OCI-M1 (cell line): ENCODE measurements at places on chromosomes 3 and 15.
A peak's percentile ranks its signal among the peaks of the same experiment; 100 is the strongest.

- no peak for DNase-seq
Measured at GRCh38 chr3:12759693-12760565, 870 bp upstream of the TMEM40 start.

- peak; percentile 79 for DNase-seq
Measured at GRCh38 chr15:92971713-92972112, 71.6 kb downstream of the CHD2 start.

DNA sequence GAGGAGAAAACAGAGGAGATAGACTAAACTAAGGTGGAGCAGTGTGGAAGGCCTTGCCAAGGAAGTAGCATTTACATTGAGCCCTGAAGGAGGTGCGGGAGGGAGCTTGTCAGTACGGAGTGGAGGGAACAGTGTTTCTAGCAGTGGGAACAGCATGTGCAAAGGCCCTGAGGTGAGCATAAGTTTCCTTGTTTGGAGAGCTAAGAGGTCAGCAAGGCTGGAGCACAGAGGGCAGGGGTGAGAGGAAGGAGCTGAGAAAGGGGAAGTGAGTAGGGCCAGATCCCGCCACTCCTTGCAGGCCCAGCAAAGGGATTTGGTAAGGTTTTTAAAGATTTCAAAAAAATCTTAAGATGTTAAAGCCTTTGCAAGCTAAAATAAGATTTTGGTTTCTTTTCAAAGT, 70.1 kb downstream of the HMCES start:
- peak; percentile 24 for DNase-seq

GRCh38 chr3:57974796-57975388, 33.3 kb upstream of the FLNB start:
- peak; percentile 21 for DNase-seq

GRCh38 chr3:69569520-69569919, 169.7 kb upstream of the MITF start:
- no peak for DNase-seq

DNA sequence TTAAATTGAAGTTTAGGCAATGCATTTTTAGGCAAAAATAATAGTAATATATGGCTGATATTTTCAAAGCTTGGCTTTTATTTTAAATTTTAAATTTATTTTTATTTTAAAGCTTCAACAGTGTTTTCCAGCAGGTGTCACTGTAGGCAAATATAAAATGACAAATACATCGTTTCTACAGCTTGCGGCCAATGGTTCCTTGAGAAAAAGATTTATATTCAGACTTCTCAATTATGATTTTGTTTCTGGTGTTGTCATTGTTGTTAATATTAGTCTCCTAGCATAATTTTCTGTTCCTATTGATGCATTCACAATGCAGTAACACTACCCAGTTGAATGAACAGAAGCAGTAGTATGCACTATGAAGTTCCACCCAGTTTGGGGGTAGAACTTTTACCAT, 220.7 kb upstream of the DNAJC19 start:
- peak; percentile 23 for DNase-seq

DNA sequence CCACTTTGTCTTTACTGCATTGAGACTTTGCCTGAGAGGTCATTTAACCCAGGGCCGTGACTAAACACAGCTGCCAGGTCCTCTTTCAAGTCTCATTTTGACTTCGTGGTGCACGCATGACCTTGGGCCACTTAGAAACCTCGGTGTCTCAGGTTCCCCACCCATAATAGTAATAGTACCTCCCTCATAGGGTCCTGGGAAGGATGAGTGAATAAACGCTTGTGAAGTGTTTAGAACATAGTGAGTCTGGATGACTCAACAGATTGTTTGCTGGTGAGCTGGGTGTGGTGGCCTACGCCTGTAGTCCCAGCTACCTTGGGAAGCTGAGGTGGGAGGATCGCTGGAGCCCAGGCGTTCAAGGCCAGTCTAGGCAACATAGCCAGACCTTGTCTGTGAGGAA, 56.3 kb downstream of the BDH1 start:
- no peak for DNase-seq

DNA sequence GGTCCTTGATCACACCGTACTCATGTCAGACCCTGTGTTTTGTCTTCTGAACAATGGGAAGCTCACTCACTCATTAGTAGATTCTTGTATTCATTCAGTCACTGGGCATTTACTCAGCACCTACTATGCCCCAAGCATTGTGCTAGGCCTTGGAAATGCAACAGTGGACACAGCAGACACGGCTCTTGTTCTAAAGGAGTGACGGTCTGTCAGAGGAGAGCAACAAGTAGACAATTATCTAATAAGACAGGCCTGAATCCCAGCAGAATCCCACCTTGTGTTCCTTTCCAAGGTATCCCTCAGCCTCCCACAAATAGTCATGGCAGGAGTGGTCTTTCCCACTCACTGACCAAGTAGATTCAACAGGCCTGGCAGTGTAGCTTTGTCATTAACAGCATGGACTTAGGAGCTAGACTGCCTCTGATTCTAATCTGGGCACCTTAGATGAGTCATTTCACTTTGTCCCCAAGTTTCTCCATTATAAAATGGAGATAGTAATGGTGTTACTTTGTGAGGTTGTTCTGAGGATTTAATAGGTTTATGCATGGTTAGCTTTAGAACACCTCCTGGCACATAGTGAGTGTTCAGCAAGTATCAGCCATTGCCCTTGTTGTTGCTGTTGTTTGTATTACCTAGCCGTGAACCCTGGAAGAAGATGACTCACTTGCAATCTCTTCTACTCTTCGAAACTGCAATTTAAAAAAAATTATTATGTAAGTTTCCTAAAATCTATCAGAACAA, 69.1 kb downstream of the SSUH2 start:
- DNase-seq, result peak; percentile 24

DNA sequence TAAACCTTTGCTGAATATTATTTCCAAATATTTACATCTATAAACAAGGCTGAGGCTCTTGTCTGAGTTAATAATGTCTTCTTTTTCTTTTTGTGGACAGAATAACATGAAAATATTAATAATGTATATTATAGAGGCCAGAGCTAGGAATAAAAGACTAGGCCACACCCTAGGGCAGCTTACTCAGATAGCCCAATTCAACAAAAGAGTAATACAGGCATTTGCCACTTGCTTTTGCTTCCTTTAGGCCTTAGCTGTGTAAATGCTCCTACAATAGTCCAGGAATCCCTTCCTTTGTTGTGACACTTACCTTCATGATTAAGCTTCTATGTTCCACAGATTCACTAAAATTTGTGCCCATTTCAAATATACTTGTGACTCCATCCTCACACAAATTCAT, 16.5 kb downstream of the IMPG2 start:
- no peak for DNase-seq

GRCh38 chr3:4407941-4408340, 59.1 kb downstream of the SUMF1 start:
- no peak for DNase-seq
